ENCODE measurements at places on chromosomes 2 and 18.
A peak's percentile ranks its signal among the peaks of the same experiment; 100 is the strongest.

DNA sequence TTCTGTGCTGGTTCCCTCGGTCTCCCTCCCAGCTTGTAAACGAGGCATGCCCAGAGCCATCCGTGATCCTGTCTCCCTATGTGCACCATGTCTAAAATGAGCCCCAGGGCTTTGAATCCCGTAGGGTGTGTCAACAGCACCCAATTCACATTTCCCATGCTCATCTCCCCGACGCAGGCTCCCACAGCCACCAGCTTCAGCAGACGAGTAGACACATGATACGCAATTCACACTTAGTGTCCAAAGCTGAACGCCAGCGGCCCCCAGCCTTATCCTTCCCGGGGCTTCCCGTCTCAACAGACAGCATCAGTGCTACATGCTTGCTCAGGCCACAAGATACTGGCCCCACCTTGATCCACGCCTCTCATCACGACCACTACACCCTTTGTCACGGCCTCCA is 88.1 kb downstream of the EIPR1 start:
- no peak for DNase-seq

DNA sequence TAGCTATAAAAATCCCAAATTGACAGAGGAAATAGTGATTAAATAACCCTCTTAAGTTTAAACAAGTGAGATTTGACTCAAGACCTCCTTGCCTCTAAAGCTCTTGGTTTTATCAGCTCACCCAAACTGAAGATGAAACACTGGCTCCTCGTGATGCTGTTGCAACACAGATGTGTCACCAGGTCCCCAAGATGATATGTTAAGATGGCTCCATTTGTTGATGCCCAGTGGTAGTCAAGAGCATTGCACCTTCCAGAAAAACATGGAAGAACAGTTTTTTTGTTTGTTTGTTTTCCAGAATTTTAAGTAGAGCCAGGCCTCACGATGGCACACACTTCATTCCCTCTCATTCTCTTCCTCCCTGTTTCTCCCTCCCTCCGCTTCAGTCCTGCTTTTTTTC is 399.8 kb downstream of the TXNL1 start:
- DNase-seq, result no peak

- DNase-seq, result no peak
These were observed 4.0 kb downstream of the RALB start for GRCh38 chr2:120256651-120257000.

GRCh38 chr2:144240656-144241339 is 279.1 kb downstream of the ZEB2 start:
- no peak for DNase-seq

DNA sequence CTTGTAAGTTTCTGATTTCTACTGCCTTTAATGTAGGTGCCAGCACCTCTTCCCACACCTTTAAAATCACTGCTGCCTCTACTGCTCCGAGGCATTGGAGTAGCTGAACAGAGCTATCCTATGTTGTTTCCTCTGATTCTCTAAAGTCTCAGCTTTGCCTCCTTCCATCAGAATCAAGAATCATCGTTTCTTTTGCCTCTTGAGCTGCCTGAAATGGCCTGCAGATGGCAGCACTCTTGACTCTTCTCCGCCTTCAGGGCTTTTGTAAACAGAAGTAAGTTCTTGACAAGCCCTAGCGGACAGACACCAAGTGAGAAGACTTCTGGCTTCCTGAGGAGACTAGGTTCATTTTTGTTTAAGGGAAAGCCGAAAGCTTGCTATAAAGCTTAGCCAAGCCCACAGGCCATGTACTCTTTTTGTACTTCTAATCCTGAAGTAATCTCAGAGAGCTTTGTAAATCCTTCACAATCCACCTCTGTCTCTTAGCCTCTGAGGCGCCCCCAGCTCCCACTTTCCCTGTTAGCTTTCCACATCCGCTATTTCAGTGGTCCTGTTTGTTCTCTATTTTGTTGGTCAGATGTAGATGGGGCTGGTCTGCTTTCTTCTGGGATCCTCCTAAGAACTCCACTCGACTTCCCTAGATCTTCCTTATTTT is 48.4 kb downstream of the GTF3C3 start:
- peak; percentile 26 for DNase-seq

DNA sequence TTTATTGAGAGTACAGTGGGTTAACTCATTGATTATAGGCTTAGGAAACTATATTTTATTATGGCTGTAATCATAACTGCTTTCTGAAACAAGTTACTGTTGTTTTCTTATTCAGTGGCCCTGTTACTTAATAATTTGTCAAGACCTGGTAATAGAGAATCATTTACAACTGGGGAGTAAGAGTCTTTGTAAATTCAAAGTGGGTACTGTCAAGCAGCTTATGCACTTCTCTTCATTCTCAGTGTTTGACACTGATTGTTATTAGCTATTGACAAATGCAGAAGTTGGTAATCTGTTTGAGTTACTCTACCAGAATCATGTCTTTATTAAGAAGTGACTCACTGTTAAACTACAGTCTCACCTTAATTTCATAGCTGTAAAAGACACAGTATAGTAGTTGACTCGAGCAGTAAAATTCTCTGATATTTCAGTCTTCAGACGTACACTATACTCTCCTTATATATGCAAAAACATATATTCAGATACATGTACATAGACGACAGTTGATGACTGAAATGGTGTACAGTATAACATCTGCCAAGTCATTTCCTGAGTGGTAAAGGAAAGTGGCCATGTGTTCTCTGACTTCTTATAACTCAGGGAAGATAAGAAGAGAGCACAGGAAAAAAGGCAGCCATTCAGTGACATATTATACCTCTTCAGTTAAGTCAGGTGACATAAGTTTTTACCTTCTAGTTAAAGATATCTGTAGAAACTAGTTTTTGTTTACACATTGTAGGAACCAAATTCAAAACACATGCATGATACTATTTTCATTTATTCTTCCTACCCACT is 36.0 kb upstream of the TTC27 start:
- DNase-seq, result no peak

- no peak for DNase-seq
These were observed 232.7 kb upstream of the MAP2 start for GRCh38 chr2:209191139-209191538.

GRCh38 chr2:209577376-209578357 is 153.8 kb downstream of the MAP2 start:
- DNase-seq, result no peak

DNA sequence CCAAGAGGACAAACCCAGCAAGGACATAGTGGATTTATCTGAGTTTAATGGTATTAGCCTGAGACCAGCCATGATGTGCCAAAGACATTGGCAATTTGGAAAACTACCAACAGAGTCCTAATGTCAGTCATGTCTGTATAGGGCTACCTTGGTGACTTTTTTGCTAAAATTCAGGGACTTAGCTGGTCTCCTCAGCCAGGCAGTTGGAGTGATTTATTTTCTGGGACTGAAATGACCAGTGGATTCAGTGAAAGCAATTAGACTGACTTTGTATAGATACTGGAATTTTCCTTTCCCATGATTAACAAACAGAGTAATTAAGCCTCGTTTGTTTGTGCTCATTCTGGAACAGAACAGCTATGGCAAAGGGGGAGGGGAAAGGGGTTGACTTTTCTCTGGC is 55.0 kb downstream of the LYPD6 start:
- no peak for DNase-seq

GRCh38 chr18:58321986-58322385 is 278.0 kb downstream of the NEDD4L start:
- peak; percentile 3 for DNase-seq

GRCh38 chr2:67760995-67761394 is 301.8 kb downstream of the C1D start:
- no peak for DNase-seq

GRCh38 chr2:229740279-229740678 is 25.9 kb upstream of the DNER start:
- DNase-seq, result no peak

- no peak for DNase-seq
These were observed 223.3 kb downstream of the CNTNAP5 start for GRCh38 chr2:124248386-124248785.

GRCh38 chr18:36843784-36844183 is 14.9 kb downstream of the KIAA1328 start:
- DNase-seq, result no peak

GRCh38 chr2:7400628-7401027 is 483.4 kb downstream of the RNF144A start:
- no peak for DNase-seq

DNA sequence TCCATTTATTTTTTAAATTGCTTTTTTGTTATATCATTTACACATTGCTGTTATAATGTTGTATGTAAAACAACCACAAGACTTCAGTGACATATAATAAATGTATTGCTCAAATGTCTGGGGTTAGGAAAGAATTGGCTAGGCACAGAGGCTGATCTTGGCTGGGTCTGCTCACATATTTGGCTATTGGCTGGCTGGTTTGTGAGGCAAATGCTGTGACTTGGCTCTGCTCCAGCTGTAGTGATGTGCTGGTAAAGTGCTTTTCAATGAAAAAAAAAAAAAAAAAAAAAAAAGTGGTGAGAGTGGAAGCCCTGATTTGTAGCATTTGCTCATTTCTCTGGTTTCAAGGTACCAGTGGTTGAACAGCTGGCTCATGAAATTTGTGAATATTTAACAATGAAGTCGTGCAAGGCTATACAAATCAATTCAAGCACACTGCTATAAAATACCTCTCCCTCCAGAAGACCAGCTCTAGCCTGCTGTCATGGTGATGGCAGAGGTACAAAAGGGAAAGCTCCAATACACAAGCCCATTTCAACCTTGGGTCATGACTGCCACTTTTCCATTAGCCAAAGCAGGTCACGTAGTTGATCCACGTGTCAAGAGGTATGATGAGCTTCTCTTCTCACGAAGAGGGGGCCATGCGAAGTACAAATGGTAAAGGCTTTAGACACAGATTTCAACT is 43.7 kb upstream of the RIT2 start:
- no peak for DNase-seq

- no peak for DNase-seq
These were observed 80.7 kb upstream of the MEX3C start for GRCh38 chr18:51278045-51278649.

DNA sequence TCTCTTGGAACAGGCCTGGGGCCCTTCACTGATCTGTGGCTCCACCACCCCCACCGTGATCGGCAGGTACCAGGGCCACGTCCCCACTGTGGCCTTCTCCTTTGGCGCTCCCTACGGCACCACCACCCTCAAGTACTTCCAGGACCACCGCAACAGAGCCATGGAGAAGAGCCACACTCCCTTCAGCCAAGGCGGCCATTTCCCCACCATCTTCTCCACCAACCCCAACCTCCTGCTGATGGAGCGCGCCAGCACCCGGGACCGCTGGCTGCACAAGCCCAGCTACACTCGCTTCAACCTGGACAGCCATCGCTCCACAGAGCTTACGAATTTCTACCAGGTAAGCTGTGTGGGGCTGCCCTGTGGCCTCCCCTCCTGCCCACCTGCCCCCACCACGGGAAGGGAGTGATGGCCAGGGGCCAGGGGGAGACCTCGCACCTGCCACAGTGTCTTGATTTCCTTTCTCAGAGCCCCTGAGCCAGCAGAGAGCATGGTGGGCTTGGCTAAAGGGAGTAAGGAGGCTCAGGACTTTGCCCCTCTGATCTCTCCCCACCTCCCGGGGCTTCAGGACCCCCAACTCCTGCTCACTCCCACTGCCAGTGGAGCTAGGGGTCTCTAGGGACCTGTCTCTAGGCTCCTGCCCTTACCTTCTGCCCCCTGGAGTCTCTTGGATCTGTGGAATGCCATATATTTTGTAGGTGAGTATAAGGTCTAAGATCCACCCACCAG is 65.2 kb downstream of the CIB4 start:
- no peak for DNase-seq

- DNase-seq, result no peak
These were observed 63.8 kb upstream of the GPR45 start for GRCh38 chr2:105177536-105178254.

- DNase-seq, result no peak
These were observed 6.3 kb upstream of the INO80D start for GRCh38 chr2:206092297-206092696.

DNA sequence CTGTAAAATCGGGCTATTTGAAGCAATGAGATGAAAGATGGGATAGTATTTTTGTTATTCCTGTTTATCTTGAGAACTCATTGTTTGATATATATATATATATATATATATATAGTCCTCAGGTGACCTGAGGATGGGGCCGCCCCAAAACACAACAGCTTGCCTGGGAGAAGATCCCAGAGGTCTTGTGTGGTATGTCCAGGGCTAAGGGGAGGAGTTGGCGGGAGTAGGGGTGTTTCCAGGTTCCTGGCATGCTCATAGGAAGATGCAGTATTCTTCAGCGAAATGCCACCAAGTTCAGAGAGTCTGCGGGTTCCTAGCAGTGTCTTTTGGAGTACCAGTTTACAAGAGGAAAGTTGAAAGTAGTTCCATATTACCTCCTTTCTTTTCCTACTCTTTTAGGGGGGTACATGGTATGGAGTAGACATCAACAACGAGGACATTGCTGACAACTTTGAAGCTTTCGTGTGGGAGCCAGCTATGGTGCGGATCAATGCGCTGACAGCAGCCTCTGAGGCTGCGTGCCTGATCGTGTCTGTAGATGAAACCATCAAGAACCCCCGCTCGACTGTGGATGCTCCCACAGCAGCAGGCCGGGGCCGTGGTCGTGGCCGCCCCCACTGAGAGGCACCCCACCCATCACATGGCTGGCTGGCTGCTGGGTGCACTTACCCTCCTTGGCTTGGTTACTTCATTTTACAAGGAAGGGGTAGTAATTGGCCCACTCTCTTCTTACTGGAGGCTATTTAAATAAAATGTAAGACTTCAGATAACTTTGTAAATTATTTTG is 18.3 kb downstream of the CCT7 start:
- no peak for DNase-seq

DNA sequence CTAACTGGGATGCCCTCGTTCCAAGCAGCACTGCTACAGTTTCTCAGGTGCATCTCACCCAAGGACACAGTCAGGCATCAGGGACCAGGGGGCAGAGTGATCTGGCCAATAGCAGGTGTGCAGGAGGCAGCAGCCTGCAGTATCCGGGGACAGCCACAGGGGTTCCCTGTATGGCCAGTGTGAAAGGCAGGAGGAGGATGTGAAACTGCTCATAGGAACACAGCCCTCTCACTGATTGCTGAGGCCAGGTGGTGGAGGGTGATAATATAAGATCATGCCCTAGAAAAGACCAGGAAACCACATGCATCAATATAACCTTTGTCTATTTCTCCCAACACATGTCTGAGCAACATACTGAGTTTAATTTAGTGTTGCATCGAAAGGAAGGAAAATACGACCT is 112.7 kb upstream of the TACR1 start:
- DNase-seq, result no peak

GRCh38 chr2:197669077-197669476 is 6.3 kb downstream of the RFTN2 start:
- DNase-seq, result no peak

- DNase-seq, result no peak
These were observed 79.9 kb downstream of the PARD3B start for GRCh38 chr2:204625135-204625534.

- no peak for DNase-seq
These were observed 66.3 kb downstream of the NCKAP1 start for GRCh38 chr2:182971820-182972547.

All from SIG-M5 (cell line).